ENCODE measurements at places on chromosomes 7 and 10.

DNA sequence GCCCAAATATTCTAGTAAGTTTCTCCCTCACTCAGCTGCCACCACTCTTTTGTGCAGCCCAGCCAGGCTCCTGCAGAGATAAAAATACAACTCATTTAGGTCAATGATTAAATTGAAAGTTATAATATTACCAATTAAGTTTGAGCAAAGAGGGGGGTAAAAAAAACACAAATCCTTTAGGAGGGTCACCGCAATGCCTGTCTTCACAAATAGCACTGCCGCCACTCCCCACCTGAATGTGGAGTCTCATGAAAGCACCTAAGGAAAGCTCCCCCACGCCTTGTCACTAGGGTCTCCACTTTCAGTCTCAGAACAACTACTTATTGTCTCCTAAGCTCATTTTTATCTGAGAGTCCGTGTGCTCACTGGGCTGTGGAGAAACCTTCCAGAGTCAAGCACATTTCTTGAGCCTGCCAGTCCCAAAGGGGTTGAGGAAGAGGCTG is 148.7 kb downstream of the FGFR2 start:
- no peak for DNase-seq

- no peak for DNase-seq
These were observed 4.8 kb upstream of the CEP55 start for GRCh38 chr10:93491602-93492121.

DNA sequence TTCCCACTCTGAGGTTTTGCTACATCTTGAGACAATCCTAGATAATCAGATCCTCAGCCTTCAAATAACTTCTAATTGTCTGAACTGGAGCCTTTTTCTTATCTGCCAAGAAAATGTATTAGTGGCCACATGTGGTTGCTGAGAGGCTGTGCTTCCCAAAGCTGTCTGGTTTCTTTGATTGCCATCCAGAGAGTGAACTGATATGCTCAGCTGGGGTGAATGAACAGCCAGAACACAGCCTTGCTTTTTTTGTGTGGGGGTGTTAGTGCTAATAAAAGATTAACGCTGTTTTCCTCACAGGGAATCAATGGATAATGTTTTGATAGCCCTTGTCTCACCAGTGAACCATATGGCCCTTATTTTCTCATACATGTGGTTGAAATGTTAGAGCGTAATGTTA is 66.9 kb downstream of the BBS9 start:
- DNase-seq: no peak

GRCh38 chr7:30478349-30479201 is at the start of gene NOD1:
TSS of gene NOD1 (minus strand) at chr7:30478784. CDS start at chr7:30456921, 21,863 bp downstream.
- no peak for DNase-seq

DNA sequence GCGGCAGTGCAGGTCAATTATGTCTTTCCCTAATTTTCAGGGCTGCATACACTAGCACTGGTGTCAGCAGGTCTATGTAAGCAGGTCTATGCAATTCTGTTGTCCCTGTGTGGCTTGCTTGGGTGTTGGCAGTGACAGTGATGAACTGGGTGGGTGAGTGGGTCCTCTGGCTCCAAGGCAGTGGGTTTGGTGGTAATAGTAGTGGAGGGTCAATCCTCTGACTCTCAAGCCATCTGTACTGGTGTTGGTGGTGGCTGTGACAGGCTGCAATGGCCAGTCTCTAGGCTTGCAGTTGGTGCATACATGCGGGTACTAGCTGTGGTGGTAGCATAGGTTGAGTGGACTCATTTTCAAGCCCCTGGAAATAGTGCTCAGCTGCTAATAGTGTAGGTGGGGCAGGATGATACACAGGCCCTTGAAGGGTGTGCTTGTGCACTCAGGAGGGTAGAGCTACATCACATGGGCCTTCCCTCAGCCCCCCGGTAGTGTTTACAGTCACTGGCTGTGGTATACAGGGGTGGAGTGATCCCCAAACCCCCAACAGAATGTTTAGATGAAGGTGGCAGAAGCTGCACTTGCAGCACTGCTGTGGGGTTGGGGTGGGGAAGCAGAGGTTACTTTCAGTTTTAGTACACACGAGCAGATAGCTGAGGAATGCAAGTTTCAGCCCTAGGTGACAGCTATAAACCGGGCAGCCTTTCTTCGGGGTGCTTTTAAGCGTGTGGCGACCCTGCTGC is 331.3 kb downstream of the PCDH15 start:
- no peak for DNase-seq

DNA sequence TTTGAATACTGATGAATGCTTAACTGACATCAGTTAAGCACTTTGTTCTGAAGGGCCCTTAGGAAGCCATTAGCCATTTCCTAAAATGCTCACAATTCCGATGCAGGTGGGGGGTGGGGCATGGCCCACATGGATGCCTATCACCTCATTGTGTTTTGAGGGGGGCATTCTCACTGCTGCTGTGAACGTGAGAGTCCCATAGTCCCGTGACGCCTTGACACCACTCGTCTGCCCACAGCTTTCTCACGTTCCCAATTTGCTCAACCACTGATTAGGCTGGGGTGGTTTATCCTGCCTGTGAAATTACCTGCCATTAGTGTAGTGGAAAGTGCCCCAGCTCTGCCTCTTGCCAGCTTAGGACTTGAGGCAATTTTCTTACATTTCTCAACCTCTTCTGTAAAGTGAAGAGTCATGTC is 31.9 kb downstream of the DUSP5 start:
- DNase-seq: peak; percentile 61

- no peak for DNase-seq
These were observed 125.9 kb downstream of the HIPK2 start for GRCh38 chr7:139651914-139652313.

- no peak for DNase-seq
These were observed 79.1 kb downstream of the PRTFDC1 start for GRCh38 chr10:24873281-24873683.

DNA sequence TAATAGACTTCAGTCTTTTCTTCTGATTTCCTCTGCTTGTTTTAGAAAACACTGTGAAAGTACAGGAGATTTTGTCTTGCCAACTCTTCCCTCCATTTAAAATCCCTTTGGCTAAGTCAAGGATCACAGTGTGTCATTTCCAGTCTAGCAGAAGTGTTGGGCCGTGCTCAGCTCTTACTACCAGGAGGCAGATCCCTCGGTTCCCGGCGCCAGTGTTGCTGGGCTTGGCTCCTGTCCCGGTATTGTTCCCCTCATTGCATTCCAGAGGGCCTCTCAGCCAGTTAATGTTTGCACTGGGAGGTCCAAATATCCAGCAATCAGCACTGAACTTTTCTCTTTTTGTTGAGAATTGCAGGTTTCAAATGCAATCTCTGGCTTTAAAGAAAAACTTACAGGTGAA is 612.1 kb upstream of the MGMT start:
- DNase-seq: peak; percentile 77

DNA sequence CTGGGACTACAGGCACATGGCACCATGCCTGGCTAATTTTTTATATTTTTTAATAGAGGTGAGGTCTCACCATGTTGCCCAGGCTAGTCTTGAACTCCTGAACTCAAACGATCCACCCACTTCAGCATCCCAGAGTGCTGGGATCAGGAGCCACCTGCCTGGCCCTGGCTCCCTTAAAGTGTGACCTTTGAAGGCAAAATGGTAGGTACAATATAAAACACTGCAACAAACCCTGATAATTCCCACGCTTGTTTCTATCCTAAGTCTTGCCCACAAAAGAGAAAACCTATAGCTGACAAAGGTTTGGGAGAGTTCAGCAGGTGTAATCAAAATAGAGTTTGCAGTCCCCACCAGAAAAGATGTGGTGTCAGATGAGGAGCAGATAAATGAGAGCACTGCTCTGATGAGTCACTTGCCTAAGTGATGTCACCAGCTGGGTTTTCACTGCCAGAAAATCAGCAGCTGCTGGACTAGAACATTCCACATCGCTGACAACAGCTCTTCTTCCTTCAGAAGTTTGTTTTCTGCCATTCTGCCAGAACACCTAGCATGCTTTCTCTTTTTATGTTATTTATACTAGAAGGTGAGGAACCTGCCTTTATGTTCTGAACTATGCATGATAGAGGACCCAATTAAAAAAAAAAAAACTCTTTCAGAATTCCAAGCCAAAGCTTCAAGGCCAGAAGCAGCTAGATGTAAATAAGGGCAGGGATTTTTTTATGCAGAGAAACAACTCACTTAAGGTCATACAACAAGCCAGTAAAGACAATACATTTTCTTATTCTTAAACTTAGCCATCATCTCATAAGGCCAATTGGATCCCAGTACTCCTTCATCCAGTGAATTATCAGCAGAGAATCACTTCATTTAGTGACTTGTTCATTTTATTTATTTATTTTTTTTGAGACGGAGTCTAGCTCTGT is 18.0 kb downstream of the PURB start:
- DNase-seq: peak; percentile 62

- DNase-seq: no peak
These were observed 47.1 kb downstream of the ZNF680 start for GRCh38 chr7:64515781-64516180.

- DNase-seq: no peak
These were observed 684.3 kb upstream of the NRP1 start for GRCh38 chr10:34018784-34019183.

DNA sequence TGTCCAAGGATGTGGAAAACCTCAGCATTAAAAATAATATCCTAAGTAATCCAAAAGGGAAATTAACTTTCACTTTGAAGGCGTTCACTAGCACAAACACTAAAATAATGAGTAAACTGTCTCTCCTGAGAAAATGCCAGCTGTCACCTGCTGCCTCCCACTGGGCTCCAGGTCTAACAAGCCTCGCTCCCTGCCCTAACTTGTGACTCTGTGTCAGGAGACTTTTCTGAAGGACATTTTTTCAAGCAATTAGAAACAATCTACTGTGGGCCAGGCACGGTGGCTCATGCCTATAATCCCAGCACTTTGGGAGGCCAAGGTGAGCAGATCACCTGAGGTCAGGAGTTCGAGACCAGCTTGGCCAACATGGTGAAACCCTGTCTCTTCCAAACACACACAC is 72.8 kb upstream of the GLCCI1 start:
- no peak for DNase-seq

DNA sequence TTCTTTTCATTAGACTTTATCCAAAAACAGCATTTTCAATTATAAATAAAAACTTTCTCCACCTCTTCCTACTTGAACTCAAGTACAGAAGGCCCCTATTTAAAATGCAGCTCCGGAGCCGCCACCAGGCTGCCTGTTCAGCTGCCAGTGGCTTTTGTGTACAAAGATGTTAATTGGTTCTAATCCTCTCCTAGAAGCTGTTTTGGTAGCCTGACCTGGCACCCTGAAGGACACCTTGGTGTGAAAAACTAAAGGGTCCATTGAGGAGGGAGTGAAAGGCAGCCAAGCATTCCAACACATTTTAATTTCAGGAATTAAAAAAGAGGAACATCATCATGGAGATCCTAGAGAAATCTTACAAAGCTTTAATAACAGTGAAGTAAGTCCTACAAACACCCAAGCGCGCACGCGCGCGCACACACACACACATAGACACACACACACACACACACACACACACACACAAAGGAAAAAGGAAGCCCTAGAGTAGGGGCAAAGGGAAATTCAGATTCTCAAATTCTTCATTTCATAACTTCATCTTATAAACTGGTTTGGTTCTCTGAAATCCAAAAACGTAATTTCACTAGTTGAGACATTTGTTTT is 41.4 kb downstream of the VAX1 start:
- no peak for DNase-seq

GRCh38 chr7:23918856-23919255 is 208.8 kb downstream of the STK31 start:
- DNase-seq: no peak

DNA sequence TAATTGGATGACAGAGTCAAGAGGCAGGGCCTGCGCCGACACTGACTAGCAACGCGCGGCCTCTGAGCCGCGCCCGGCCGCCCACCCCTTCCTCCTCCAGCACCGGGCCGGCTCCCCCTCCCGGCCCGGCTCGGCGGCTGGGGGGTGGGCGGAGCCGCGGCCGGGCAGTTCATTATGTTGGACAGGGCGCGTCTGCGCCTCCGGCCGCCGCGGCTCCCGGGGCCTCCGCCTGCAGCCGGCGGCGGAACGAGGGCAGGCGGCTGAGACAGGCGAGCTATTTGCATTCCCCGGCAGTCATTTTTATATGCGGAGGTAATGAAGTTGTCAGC is 106.7 kb downstream of the SNX10 start:
- DNase-seq: peak; percentile 89

GRCh38 chr7:121901026-121901425 is 28.1 kb downstream of the PTPRZ1 start:
- no peak for DNase-seq

GRCh38 chr7:112994656-112995055 is 92.0 kb downstream of the GPR85 start:
- no peak for DNase-seq

- DNase-seq: no peak
These were observed 130.7 kb downstream of the SAMD9 start for GRCh38 chr7:92987095-92987494.

DNA sequence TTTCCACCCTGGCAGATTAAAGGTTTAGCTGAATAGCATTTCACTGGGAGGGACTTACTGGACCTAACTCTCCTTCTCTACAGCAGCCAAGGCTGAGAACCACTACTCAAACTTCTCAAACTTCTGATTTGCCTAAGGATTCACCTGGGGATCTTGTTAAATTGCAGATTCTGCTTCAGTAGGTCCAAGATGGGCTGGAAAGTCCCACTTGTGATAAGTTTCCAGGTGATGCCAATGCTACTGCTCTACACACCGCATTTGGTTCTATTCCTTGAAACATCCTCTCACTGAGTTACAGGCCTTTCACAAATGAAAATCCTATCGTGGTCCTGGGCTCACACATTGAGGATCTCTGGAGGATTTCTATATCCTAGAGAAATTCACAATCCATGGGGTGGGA is 147.9 kb downstream of the CHCHD3 start:
- no peak for DNase-seq

GRCh38 chr7:135342887-135343286 is 109.2 kb downstream of the STRA8 start:
- DNase-seq: no peak

GRCh38 chr7:140672382-140673062 is at the start of gene ADCK2:
TSS of gene ADCK2 (plus strand) at chr7:140672945. CDS start at chr7:140673331, 386 bp downstream.
- no peak for DNase-seq

GRCh38 chr7:132386201-132386681 is 190.0 kb downstream of the PLXNA4 start:
- DNase-seq: no peak

GRCh38 chr7:42456267-42456666 is 219.3 kb upstream of the GLI3 start:
- DNase-seq: no peak

GRCh38 chr7:127638197-127638596 is 13.8 kb upstream of the SND1 start:
- DNase-seq: no peak

- no peak for DNase-seq
These were observed 88.3 kb downstream of the ARMH3 start for GRCh38 chr10:101967713-101968112.
